ENCODE measurements at places on chromosomes 7 and 10.

- DNase-seq: no peak
These were observed 19.2 kb downstream of the PDK4 start for GRCh38 chr7:95577137-95577536.

GRCh38 chr10:27893358-27893954, 105.4 kb downstream of the ODAD2 start:
- DNase-seq: no peak

GRCh38 chr10:112985690-112986543, 35.9 kb downstream of the TCF7L2 start:
- no peak for DNase-seq

- DNase-seq: no peak
These were observed 25.2 kb downstream of the ZNF775 start for GRCh38 chr7:150404172-150404804.

- no peak for DNase-seq
These were observed 198.3 kb upstream of the DKK1 start for GRCh38 chr10:52115823-52116222.

GRCh38 chr10:27225642-27226257, 14.8 kb downstream of the ACBD5 start:
- DNase-seq: no peak

DNA sequence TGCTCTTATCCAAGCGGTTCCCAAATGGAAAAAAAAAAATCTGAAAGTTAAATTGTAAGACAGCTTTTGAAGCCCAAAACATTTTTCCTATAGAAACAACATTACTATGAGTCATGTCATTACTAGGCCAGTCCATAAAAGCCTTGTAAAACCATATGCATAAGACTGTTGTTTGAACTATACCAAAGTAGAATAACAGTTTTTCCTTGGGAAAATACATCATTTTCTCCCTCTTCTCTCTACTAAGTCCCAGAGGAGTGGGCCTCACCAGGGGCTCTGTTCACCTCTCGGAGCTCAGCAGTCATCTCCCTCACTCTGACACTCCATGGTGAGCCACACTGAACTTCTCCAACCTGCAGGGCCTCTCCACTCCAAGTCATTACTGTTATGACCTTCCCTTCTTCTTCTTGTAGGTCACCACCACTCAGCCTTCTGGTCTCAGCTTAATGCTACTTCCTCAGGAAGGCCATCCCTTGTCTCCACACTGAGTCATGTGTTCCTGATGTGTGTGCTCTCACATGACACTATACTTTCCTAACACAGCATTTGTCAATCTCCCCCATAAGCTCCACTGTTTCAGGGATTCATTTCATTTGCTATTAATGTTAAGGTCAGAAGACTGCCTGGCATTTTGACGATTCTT, 32.5 kb downstream of the ZNF438 start:
- no peak for DNase-seq

- DNase-seq: no peak
These were observed 70.7 kb upstream of the ANTXRL start for GRCh38 chr10:46216003-46216634.

GRCh38 chr10:44516891-44517290, 132.0 kb upstream of the CXCL12 start:
- no peak for DNase-seq

- no peak for DNase-seq
These were observed 30.2 kb upstream of the GIMAP8 start for GRCh38 chr7:150420242-150420641.

DNA sequence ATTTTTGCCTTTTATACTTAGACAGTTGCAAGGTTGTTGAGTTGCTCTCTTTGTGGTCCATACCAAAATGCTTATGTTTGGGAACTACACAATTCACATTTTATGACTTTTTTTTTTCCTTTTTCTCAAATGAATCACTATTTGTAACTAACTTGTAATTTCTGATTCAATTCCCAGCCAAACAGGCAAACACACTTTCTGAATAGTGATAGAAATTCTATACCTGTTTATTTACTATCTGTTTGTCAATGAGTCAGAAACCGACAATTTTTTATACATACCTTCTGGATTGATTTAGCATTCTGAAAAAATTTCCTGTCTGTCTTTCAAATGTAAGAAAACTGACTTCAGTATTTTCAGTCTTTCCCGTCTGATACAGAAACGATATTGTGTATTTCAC, 69.1 kb downstream of the MBL2 start:
- no peak for DNase-seq
